ENCODE measurements at places on chromosomes 7 and 10.

DNA sequence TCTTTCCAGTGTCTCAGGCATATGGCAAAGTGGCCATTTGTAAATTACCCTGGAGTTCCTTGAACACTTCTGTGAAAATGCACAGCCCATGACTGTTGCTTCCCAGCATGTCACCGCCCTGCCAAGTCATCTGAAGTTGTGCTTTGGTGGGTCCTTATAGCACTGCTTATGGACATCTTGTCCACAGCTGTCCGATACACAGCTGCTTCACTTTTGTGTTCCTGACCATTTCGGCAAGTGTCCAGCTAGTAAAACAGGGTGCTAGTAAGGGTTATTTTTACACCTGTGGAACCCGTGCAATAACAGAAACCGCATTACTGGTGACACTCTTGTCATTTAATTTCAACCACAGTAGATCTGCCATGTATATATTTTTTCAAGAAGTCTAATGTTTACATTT, 29.7 kb downstream of the PIP4K2A start:
- DNase-seq = no peak

GRCh38 chr7:25333296-25333928, 105.1 kb upstream of the NPVF start:
- DNase-seq = no peak

- no peak for DNase-seq
Measured at GRCh38 chr10:127787873-127788272, 50.9 kb downstream of the FOXI2 start.

- no peak for DNase-seq
Measured at GRCh38 chr7:33998476-33998875, 93.1 kb downstream of the BMPER start.

DNA sequence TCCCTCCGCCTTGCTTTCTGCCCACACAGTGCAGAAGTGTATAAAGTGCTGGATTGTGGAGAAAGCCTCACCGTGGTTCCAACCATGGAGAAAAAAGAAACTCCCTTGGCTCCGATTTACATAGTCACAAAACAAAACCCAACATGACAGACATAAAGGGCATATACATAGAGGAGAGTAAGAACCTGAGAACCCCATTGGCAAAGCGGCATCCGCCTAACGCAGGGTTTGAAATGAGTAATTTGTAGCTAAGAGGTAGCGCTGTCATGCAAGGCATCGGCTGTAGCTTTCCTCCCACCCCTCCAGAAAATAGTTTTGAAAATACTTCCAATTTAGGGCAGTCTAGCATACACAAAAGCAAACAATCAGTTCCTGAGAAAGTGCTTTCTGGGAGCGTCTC, 126.0 kb upstream of the NRBF2 start:
- no peak for DNase-seq

GRCh38 chr10:55813451-55814170, 547.4 kb downstream of the ZWINT start:
- DNase-seq = no peak
